ENCODE measurements at places on chromosomes 6 and 20.

GRCh38 chr20:45047581-45048119 is 53.3 kb downstream of the KCNS1 start:
- no peak for DNase-seq

- no peak for DNase-seq
Observed at GRCh38 chr6:130382872-130383490, 17.2 kb downstream of the TMEM200A start.

DNA sequence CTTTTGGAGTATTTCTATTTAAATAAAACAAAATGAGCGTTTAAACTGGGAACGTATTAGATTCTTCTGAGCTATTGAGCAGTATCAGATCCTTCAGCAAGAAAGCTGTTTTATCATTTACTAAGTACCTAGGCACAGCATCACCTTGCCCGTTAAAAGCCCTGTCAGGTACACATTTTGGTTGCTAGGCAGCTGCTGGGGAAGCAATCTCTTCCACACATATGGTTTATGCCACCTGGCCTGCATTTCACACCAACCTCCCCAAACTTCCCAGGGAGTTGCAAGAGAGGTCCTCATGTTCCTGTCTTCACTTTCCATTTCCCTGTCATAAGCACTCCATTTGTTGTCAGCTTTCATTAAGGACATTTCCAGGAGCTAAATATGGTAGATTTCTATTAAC is 400.1 kb downstream of the PLCB1 start:
- no peak for DNase-seq

DNA sequence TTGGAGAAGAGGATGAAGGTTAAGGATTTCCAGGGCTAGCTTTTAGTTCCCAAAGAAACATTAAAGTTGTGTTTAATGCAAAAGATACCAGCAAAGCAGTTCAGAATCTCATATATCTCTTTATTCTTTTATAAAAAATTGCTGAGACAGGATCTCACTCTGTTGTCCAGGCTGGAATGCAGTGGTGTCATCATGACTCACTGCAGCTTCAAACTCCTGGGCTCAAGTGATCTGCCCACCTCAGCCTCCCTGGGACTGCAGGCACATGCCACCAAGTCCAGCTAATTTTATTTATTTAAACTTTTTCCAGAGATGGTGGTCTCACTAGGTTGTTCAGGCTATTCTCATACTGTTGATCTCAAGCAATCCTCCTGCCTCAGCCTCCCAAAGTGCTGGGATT is 41.1 kb upstream of the CAP2 start:
- no peak for DNase-seq

All from CD4-positive, alpha-beta T cell treated with Interleukin-15 for 4 hours (primary cell).